ENCODE measurements at places on chromosomes 5 and 9.

- DNase-seq: peak; percentile 99
Observed at GRCh38 chr9:94139672-94140417, 55.6 kb downstream of the PTPDC1 start.

GRCh38 chr5:62317810-62318209, 11.8 kb downstream of the KIF2A start:
- no peak for DNase-seq

- no peak for DNase-seq
Observed at GRCh38 chr9:130042406-130042884, 544 bp downstream of the FNBP1 start.

- no peak for DNase-seq
Observed at GRCh38 chr9:111298111-111298510, 31.9 kb downstream of the OR2K2 start.

DNA sequence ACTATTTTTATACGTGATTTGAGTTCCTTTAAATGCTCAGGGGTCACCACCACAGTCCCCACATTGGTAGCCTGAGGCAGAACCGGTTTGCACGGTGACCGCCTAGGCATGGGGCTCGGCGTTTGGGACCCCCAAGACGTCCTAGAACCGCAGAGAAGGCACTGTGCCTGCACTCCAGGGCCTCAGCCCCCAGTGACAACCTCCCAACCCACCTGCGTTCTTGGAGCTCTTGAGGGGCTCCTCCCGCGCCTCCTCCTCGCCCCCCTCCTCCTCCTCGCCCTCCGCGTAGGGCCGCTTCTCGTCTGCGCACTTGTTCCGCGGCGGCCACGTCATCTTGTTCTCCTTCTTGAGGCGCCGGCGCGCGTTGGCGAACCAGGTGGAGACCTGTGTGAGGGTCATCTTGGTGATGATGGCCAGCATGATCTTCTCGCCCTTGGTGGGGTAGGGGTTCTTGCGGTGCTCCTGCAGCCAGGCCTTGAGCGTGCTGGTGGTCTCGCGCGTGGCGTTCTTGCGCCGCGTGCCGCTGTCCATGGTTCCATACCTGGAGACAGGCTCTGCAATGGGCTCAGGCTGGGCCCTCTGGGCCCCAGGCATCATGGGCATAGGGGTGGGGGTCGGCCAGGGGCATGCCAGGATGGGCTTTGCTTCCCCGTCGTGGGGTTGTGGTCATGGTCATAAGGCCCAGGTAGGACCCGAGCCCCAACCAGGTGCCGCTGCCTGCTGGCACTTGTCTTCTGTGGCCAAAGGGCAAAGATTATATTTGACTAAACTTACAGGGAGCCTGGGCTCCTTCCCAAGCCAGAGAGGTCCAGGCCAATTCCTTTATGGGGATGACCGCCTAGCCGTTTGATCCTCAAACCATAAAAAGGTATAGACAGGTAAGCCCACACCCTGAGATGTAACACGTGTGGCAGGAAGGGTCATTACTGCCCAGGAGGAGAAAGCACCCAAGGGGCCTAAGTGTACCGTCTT, 3.1 kb downstream of the IRX4 start:
- no peak for DNase-seq

- no peak for DNase-seq
Observed at GRCh38 chr5:43123887-43124286, 3.2 kb downstream of the ZNF131 start.

DNA sequence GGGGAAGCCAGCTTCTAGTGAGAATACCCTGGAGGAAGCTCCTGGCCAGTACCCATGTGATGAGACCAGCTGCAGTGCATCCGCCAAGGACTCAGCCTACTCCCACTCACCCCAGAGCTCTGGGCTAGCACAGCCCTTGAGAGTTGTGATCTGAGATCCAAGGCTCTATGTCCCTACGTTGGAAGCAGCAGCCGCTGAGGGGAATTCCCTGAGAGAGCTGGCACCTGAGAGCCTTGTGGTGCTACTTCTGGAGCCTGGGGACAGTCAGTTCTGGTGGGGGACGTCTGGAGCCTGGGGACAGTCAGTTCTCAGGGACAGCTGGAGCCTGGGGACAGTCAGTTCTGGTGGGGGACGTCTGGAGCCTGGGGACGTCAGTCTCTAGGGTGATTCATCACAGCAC, 39.2 kb downstream of the PDZD2 start:
- DNase-seq: no peak

Measured in fibroblast of upper back skin (primary cell).